ENCODE measurements at places on chromosomes 7 and 10.
A peak's percentile ranks its signal among the peaks of the same experiment; 100 is the strongest.

DNA sequence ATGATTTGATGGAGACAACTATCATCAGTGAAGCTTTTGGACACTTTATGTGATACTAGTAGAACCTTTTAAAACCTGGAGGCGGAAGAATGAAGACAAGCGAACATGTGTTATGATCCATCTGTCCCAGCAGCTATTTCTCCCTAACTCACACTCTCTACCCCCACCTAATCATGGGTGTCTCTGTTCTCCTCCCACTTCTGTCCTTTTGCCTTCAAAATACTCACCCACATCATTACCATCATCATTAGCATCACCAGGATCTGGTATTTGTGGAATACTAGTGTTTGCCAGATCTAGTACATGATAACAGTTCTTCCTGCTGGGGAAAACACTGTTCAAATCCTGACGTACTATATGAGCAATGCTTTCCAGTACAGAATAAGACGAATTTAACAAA is 287.7 kb downstream of the DOCK4 start:
- no peak for DNase-seq

DNA sequence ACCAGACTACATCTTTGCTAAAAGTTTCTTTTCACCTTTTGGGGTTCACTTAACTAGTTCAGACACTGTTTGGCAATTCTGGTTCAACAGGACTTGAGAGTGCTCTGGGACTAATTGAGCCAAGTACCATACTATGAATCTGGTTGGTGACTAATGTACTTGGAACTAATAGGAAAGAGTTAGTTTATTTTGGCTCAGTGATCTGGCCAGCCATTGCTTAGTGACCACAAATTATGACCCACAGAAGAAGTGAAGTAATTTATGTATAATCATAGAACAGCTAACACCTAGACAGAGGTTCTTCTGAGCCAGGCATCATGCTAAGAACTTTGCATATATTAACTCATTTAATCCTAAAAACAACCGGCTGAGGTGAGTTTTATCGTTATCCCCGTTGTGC is 126.5 kb upstream of the JCAD start:
- DNase-seq, result no peak

DNA sequence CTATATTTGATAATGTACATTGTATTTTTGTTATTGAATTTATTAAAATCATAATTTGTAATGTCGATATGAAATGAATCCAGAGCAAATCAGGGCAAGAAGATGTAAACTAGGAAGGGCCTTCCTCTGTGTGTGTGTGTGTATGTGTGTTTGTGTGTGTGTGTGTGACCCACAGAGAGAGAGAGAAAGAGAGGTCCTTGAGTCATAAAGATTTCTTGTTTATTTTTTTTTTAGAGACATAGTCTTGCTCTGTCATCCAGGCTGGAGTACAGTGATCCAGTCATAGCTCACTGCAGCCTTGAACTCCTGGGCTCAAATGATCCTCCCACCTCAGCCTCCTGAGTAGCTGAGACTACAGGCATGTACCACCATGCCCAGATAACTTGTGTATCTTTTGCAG is 50.7 kb downstream of the INPP5F start:
- no peak for DNase-seq

GRCh38 chr7:2112261-2113198 is 120.2 kb downstream of the MAD1L1 start:
- no peak for DNase-seq

GRCh38 chr10:34758447-34758996 is 56.6 kb downstream of the PARD3 start:
- DNase-seq, result no peak

DNA sequence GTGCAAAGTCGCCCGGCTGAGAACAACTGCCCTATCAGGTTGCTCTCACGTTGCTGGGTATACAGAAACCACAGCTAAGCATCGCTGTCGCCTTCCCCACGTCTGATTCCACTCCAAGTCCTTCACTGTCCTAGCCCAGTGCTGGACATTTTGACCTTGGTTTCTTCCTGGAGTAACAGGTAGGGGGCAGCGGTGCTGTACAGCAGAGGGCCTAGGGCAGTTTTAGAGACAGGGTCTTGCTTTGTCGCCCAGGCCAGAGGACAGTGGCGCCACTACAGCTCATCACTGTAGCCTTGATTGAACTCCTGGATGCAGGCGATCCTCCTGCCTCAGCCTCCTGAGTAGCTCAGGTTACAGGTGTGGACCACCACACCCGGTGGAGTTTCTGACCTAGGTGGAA is 2.6 kb downstream of the CLDN15 start:
- no peak for DNase-seq

- DNase-seq, result no peak
Measured at GRCh38 chr10:84292502-84292901, 35.9 kb upstream of the CCSER2 start.

GRCh38 chr7:73810998-73811360 is 19.8 kb upstream of the CLDN4 start:
- DNase-seq, result no peak

- DNase-seq, result peak; percentile 48
Measured at GRCh38 chr10:89793649-89794254, 92.4 kb downstream of the KIF20B start.

GRCh38 chr7:106657085-106657991 is 3.6 kb downstream of the CCDC71L start:
- DNase-seq, result no peak

DNA sequence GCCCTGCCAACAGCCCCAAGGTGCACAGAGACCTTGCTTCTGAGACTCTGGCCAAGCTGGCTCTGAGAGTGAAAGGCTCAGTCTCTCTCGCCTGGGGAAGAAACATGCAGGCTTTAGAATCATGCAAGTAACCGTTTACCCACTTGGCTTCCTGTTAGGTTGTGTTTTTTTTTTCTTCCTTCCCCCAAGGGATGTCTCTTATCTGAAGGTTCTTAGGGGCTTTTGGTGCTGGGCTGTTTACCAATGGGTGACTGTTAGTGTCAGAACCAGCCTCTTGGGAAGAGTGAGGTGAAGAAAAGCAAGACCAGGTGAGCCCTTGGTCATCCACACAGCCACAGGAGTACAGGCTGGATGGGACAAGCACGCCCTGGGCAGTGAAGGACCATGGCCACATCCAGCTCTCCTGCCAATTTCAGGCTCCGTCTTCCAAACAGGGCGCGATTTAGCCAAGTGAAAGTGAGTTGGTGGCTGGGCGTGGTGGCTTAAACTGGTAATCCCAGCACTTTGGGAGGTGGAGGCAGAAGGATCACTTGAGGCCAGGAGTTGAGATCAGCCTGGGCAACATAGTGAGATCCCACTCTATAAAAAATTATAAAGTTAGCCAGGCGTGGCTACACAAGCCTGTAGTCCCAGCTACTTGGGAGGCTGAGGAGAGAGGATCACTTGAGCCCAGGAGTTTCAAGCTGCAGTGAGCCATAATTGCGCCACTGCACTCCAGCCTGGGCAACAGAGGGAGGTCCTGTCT is 76.3 kb upstream of the CUX1 start:
- no peak for DNase-seq

- DNase-seq, result no peak
Measured at GRCh38 chr7:18655506-18655905, 160.0 kb downstream of the HDAC9 start.

GRCh38 chr7:11410656-11411644 is 421.0 kb downstream of the THSD7A start:
- DNase-seq, result no peak

Measured in NCI-H1092 (cell line).